ENCODE measurements at places on chromosomes 16 and 17.

DNA sequence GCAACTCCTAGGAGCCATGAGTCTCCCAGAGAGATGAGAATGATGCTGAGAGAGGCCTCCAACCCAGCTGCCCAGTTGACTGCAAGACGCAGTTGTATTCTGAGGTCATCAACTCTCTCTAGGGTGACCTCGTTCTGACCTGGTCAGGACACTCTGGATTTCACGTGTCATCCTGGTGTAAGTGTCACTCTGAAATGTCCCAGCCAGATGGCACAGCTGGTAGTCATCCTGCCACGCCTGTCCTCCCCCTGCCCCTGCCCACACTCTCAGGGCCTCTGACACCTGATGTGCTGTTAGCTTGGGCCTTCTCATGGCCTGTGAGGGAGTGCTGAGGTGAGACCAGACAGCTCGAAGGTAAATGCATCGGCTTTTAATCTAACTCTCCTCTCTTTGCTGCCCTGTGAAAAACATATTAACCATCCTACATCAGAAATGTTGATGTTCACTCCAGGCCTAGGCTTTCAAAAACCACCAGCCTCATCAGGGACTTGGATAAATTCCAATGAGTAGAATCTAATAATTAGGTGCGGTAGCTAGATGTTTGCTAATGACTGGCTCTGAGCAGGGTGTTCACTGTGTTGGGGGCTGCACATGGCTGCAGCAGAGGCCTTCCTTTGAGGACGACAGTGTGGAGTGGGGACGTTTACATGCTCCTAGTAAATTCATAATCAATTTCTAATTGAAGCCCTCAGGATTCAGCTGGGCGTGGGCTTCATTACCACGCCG, 13.8 kb downstream of the MLYCD start:
- no peak for DNase-seq

DNA sequence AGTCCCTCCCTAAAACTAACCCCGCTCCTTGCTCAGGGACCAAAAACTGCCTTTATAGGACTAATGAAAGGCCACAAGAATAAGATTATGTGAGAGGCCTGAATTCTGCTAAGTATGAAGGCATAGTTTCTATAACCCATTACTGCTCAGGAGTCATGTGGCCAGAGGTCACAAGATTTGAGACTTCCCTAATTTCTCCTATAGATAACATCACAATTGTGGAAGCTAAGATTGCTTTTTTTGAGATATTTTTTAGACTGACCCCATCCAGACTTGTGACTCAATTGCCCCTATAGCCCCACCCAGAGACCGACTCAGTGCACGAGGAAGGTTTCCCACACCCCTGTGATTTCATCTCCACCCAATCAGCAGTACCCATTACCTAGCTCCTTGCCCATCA, 504.1 kb upstream of the GOT2 start:
- no peak for DNase-seq

GRCh38 chr16:81715358-81716196, 63.5 kb upstream of the PLCG2 start:
- DNase-seq, result no peak

GRCh38 chr16:83870830-83871229, 28.1 kb upstream of the MLYCD start:
- no peak for DNase-seq

- no peak for DNase-seq
Measured at GRCh38 chr16:72357910-72358309, 186.0 kb upstream of the PMFBP1 start.

DNA sequence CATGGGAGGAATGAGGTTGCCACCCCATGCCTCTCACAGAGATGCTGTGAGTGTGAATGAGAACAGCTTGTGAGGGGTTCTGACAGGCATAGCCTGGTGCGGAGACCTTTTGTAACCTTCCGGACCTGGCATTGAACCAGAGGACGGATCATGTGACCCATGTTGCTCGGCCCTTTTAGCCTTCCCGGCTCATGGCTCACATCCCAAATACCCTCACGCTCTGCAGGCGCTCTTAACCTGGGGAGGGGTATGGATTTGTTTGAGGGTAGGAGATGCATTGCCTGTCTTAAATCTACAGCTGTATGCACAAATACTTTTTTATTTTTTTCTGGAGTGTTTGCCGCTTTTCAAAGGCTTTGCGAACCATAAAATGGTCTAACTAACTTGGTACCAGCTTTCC, 102.4 kb upstream of the CRHR1 start:
- no peak for DNase-seq

- DNase-seq, result no peak
Measured at GRCh38 chr17:7956228-7956965, 24.4 kb downstream of the CNTROB start.

GRCh38 chr17:32222621-32223020, 43.0 kb upstream of the RHBDL3 start:
- no peak for DNase-seq

- DNase-seq, result no peak
Measured at GRCh38 chr17:57337390-57337789, 81.1 kb downstream of the MSI2 start.

DNA sequence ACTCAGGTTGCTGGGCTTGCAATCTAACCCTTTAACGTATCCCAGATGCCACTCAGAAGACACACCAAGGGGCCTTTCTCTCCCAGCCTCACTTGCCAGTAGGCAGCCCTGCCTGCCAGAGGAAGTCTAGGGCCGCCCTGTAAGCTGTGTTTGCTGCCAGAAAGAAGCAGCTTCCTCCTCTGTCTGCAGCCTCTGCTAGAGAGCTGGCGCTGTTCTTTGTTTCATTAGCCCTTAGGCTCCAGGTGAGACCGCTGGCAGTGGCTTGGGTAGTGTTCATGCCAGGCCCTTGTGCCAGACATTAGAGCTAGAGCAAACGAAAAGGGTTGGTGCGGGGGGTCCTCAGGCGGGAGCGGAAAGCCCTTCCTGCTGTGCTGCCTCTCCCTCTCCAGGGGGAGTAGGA, 8.9 kb downstream of the CTRL start:
- DNase-seq, result no peak

GRCh38 chr17:47220531-47220999, 11.4 kb downstream of the MYL4 start:
- DNase-seq, result no peak

GRCh38 chr16:83685615-83686165, 122.1 kb upstream of the HSBP1 start:
- DNase-seq, result no peak

GRCh38 chr16:21638573-21638975, 13.8 kb downstream of the IGSF6 start:
- no peak for DNase-seq

- DNase-seq, result no peak
Measured at GRCh38 chr17:48486557-48486956, 44.3 kb downstream of the HOXB1 start.

DNA sequence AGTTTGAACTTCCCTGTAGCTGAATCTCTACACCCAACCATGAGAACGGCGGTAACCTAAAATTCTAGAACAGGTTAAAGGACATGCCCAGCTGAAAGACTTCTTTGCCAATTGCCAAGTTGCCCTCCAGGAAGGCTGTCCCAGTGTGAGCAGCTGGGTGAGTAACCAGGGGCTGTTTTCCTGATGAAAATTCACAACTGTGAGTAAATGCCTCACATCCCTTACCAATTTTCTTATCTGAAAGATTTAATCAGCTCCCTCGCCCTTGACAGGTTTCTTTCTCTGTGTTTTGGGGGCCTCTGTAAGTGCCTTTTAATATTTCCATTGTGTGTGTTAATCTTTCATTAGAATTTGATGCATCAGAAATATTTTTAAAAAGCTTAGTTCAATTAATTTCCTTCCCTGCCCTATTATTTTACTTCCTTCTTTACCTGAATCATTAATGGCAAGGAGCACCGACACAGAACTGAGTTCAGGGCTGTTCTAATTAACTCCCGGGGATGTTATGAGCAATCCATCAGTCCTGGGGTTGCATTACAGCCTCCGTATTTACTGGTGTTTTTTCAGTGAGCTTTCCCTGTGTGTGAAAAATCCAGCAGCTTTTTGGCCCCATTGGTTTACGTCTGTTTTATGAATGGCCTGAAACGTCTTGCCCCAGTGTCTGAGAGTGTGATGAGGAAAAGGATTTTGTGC, 152.9 kb downstream of the CLEC16A start:
- DNase-seq, result no peak

- DNase-seq, result no peak
Measured at GRCh38 chr17:6666077-6666521, 14.5 kb downstream of the C17orf100 start.

DNA sequence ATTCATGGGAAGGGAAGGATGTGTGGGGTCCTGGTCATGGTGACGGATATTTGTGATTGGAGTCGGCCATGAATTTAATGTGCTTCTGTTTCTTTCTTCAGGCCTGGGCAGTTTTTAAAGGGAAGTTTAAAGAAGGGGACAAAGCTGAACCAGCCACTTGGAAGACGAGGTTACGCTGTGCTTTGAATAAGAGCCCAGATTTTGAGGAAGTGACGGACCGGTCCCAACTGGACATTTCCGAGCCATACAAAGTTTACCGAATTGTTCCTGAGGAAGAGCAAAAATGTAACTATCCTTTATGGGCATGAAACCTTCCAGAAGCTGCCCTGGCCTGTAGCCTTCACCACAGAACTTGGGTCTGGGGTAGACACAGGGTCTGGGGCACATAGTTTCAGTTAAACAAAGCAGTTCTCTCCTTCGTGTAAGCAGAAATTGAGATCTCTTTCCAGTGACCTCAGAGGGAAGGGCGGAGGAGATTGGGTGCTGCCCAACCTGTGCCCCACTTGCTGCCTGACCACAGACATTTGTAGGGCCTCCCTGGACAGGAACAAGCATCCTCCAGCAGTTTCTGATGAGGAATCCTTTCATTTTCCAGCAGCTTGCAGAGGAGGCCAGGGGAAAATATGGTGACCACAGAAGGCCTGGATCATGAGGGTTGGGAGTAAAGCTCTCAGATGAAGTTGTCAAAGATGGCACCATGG, 10.1 kb downstream of the IRF8 start:
- DNase-seq, result no peak

- no peak for DNase-seq
Measured at GRCh38 chr17:77145612-77146245, 5.0 kb downstream of the SEC14L1 start.

DNA sequence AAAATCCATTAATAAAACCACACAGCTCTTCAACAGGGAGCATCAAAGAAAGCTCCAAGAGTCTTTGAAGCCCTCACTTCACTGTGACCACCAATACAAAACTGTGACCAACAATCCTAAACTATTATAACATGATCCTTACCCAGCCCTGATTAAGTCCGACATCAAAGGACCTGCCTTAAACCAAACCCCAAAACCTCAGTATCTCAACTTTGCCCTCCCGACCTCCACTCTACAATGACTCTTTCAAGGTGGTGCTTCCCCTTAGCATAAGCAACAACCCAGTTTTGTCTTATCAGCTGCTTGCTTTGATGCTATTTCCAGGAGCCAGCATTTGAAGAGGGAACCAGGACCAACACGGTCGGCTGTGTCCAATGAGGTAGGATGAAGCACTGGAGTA, 8.5 kb upstream of the PRSS22 start:
- DNase-seq, result no peak

- no peak for DNase-seq
Measured at GRCh38 chr16:9408297-9408878, 316.9 kb downstream of the HAPSTR1 start.

- DNase-seq, result no peak
Measured at GRCh38 chr16:1237990-1238389, 2.5 kb upstream of the TPSAB1 start.

DNA sequence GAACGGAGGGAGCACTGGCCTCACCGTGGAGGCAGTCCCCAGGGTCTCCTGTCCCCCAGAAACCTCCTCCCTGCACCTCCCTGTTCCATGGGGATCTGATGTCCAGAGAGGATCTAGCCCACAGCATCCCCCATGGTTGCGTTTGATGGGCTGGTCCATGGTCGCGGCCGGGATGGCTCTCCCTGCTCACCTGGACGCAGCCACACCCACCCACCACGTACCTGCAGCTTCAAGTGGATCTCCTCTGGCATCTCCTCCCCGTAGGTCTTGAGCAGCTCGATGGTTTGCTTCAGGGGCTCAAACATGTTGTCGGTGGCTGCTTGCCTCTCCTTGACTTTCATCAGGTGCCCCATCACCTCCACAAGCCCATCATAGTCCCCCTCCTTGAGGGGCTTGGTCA, 47.9 kb downstream of the DNAH17 start:
- DNase-seq, result no peak

GRCh38 chr17:35693662-35694061, 37.8 kb upstream of the RASL10B start:
- no peak for DNase-seq

GRCh38 chr17:41413353-41413957, 10.9 kb downstream of the KRT37 start:
- no peak for DNase-seq

DNA sequence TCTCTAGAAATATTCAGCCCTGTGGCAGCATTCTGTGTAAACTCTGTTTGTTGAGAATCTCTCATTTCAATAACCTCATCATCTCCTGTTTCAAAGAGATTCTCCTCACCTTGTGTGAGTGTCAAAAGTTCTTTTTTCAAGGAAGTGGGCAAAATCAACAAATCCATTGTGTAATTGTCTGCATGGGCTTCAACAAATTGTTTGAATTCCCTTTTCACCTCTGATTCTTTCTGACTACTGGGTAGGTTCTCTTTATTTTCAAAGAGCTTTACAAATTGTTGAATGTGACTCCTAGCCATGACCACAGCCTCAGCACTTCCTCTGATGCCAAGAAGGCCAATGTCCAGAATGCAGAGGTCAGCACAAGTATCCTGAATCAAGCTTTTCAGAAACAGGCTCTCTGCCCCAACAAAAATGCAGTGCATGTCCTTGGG, 48.0 kb downstream of the N4BP1 start:
- DNase-seq, result no peak

- DNase-seq, result no peak
Measured at GRCh38 chr16:2038382-2039231, 9.0 kb downstream of the NTHL1 start.

DNA sequence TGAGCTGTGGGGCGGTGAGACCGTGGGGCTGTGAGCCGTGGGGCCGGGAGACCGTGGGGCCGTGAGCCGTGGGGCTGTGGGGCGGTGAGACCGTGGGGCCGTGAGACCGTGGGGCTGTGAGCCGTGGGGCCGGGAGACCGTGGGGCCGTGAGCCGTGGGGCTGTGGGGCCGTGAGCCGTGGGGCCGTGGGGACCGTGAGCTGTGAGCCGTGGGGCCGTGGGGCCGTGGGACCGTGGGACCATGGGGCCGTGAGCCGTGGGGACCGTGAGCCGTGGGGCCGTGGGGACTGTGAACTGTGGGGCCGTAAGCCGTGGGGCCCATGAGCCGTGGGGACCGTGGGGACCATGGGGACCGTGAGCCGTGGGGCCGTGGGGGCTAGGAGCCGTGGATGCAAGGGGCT, 24.6 kb upstream of the PVALEF start:
- no peak for DNase-seq

DNA sequence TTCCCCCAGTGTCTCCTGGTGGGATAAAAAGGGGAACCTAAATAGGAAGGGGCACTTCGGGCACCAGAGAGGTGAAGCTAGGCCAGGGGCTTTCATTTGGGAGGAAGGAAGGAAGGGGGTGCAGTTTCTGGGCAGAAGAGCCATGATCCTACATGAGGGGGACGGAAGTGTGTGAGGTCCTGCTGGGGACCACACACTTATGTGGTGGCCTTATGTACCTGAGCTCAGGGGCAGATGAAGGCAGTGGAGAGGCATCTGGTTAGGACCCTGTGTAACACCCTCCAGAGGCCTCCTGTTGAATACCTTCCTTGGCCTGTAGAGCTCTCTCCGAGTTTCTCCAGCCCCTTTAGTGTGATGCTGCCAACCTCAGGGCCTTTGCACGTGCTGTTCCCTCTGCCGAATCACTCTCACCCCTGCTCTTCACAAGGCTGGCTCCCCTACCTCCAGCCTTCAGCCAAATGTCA, 21.2 kb downstream of the IGFBP4 start:
- no peak for DNase-seq

Measured in cortex of kidney (tissue), 1 donor.